ENCODE measurements at places on chromosomes 5 and 9.

DNA sequence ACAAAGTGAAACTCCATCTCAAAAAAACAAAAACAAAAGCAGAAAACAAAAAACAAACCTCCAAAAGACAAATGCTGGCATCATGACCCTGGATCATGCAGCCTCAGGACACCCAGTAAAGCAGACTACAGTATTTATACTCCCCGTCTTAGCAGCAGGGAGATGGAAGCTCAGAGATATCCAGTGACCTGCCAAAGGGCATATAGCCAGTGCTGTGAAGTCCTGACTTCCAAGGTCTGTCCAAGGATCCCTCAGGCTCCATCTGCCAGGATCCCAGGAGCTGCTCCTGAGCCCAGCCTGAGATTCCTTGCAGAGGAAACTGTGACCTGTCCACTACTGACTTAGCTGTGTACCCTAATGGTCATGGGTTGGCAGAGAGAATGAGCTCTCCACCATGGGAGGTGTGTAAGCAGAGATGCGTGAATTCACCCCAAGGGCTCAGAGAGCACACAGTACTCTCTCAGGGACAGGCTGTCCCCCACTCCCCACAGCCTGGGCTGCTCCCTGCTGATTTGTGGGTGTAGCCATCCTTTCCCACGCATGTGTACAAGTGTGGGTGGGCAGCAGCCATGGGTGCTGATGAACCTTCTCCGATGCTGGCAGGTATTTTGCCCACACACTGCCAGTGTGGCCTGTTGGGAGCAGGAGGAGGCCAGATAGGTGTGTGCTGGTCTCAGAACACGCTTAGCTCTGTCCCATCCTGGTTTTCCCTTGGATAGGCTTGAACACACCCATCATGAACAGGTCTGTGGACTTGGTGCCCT, 2.1 kb upstream of the WNK2 start:
- no peaks in the 10 kb centered on the region for H3K36me3 ChIP-seq
- H3K27me3 ChIP-seq, result peaks cover 6% of the 10 kb centered on the region
- H3K4me1 ChIP-seq, result peaks cover 35% of the 10 kb centered on the region
- H3K27ac ChIP-seq, result no peak overlapping the region

GRCh38 chr5:138011991-138012390, 20.9 kb downstream of the FAM13B start:
- H3K36me3 ChIP-seq, result peaks cover 72% of the 10 kb centered on the region
- H3K27me3 ChIP-seq, result no peaks in the 10 kb centered on the region

GRCh38 chr9:79588488-79589223, 16.9 kb downstream of the TLE4 start:
- DNase-seq, result no peak
- H3K36me3 ChIP-seq, result no peaks in the 10 kb centered on the region
- no peaks in the 10 kb centered on the region for H3K27me3 ChIP-seq

DNA sequence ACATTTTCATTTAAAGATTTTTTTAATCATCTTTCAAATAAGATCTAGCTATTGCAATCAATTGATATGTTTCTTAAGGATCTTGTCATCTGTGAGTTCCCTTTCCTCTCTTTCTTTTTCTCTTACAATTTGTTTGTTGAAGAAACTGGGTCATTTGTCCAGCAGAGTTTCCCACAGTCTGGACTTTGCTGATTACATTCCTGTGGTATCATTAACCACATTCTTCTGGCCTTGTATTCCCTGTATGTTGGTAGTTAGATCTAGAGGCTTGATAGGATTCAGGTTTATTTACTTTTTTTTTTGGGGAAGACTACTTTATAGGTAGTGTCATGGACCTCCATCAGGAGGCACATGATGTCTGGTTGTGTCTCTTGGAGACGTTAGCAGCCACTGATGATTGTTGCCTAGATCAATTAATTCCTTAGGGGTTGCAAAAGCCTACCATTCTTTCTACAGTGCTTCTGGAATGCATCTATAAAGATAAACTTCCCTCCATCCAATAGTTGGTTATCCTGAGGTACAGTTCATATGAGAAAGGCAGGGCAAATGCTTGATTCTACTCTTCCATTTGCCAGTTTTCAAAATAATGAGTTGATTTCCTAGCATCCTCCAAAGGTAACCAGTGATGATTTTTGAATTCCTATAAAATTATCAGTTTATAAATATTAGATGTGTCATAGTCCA, 14.3 kb downstream of the PDE8B start:
- no peaks in the 10 kb centered on the region for H3K27me3 ChIP-seq
- no peak overlapping the region for H3K27ac ChIP-seq
- no peaks in the 10 kb centered on the region for H3K4me1 ChIP-seq
- H3K4me3 ChIP-seq, result no peak overlapping the region
- no peak for DNase-seq
- no peaks in the 10 kb centered on the region for H3K36me3 ChIP-seq

- no peaks in the 10 kb centered on the region for H3K36me3 ChIP-seq
- peak overlapping the region; percentile 95 for H3K27ac ChIP-seq
- DNase-seq, result no peak
- peak overlapping the region; percentile 69 for H3K4me3 ChIP-seq
- peaks cover 25% of the 10 kb centered on the region for H3K4me1 ChIP-seq
- H3K27me3 ChIP-seq, result no peaks in the 10 kb centered on the region
These were observed 5.0 kb upstream of the RNF44 start for GRCh38 chr5:176542135-176542595.
